Stimulated activated memory B cell treated with anti-CD40 and anti-IgM and Interleukin-4, amounts not matched to agents 10 μg/mL and 1 μg/mL and 100 μg/mL, for 72 hours (primary cell): ENCODE measurements at places on chromosomes 6 and 20.

GRCh38 chr6:36751833-36752186 lies 54.2 kb downstream of the RAB44 start:
- ATAC-seq, result no peak

DNA sequence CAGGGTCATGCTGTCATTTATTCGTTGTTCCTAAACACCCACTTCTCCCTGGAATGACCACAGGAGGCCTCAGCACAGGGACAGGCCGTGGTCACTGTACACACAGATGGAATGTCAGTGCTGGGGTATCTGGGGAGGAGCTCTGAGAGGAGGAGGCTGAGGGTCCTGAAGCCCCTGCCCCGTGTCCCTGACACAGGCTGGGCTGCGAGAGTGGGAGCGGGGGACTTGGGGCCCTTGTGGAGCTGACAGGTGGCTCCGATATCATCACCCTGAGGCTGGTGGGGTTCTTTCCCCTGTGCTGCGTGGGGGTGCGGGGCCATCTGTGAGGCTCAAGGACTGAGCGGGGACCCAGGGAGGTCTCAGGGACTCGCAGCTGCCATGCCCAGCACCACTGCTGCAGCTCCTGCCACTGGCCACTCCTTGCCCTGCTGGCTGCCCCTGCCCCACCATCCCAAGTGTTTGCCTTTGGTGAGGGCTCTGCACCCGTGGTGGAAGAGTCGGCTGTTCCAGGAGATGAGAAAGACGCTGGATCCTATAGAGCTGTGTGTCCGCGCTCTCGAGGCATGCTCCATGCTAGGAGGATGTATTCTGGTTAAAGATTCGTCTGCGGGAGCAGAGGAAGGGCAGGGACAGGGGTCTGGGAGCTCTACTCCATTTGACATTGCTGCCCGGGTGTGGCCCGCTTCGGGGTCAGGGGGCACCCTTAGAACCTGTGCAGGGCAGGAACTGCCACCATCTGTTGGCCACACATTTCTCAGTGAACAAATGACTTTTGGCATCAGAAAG lies 18.9 kb downstream of the NPEPL1 start:
- ATAC-seq, result no peak

- no peak for ATAC-seq
Observed at GRCh38 chr6:169722362-169723199, 1.7 kb downstream of the PHF10 start.

DNA sequence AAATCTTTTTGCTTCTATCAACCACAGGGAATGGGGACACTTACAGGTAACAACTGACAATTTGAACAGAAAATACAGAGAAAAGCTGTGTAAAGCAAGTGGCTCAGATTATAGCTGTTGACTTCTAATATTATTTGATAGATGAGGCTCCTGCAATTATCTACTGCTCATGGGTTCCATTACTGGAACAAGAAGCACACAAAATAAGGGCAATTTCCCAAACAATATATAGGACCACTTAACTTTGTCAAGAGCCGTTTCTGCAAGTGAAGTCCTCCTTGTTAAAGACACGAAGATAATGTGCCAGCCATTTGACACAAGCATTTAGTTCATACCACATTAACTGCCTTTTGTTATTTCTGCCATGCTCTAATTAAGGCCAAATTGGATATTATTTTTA lies 315.5 kb upstream of the ARID1B start:
- ATAC-seq, result no peak
